Effector memory CD8-positive, alpha-beta T cell (primary cell): ENCODE measurements at places on chromosomes 6 and 20.
A peak's percentile ranks its signal among the peaks of the same experiment; 100 is the strongest.

- DNase-seq = no peak
- H3K36me3 ChIP-seq = no peaks in the 10 kb centered on the region
- H3K27ac ChIP-seq = no peak overlapping the region
- no peaks in the 10 kb centered on the region for H3K4me1 ChIP-seq
- H3K4me3 ChIP-seq = no peak overlapping the region
Observed at GRCh38 chr20:12028771-12029170, 111.1 kb downstream of the BTBD3 start.

DNA sequence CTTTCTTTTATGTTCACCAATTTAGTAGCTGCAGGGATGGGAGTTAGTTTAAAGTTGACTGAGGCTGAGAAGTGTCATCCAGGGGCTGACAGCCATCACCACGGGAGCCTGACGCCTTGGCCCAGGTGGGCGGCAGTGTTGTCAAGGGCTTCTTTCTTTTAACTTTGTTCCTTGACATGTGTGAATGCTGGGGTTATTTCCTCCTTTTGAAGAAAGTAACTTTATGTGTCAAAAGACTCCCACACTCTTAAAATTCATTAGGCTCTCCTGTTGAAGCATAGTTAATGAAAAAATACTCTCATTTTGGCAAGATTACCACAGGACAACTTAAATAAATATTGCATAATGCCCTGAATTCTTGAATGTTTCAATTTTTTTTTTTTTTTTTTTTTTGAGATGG, 50.0 kb downstream of the SASH1 start:
- H3K4me1 ChIP-seq = no peaks in the 10 kb centered on the region
- H3K4me3 ChIP-seq = no peak overlapping the region
- no peak for DNase-seq
- H3K27ac ChIP-seq = no peak overlapping the region
- H3K36me3 ChIP-seq = no peaks in the 10 kb centered on the region
- H3K27me3 ChIP-seq = peaks cover 23% of the 10 kb centered on the region

DNA sequence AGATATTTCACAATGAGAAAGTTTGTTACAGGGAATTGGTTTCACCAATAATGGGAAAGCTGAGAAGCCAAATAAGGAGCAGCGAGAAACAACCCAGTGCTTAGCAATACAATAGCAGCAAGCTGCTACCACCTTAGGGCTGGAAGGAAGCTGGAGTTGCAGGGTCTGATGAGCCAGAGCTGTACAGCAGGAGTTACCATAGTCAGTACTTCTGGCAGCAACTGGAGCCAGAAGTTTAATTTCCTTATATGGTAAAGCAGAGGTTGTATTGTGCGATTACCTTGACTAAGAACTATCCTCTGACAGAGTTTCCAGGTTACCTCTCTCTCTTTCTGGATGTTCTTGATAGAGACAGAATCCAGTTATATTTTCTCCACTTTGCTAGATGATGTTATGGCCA, 137.1 kb upstream of the OLIG3 start:
- H3K27ac ChIP-seq = no peak overlapping the region
- no peak for DNase-seq
- no peak overlapping the region for H3K4me3 ChIP-seq

- no peak for DNase-seq
- no peak overlapping the region for H3K4me3 ChIP-seq
- no peaks in the 10 kb centered on the region for H3K36me3 ChIP-seq
- H3K4me1 ChIP-seq = no peaks in the 10 kb centered on the region
- H3K27me3 ChIP-seq = no peaks in the 10 kb centered on the region
- no peak overlapping the region for H3K27ac ChIP-seq
Observed at GRCh38 chr6:115613488-115613887, 447.2 kb downstream of the FRK start.

GRCh38 chr6:144602523-144603180, 317.5 kb downstream of the UTRN start:
- no peak overlapping the region for H3K27ac ChIP-seq
- H3K4me1 ChIP-seq = peaks cover 26% of the 10 kb centered on the region
- no peak for DNase-seq
- H3K36me3 ChIP-seq = peaks cover 5% of the 10 kb centered on the region

DNA sequence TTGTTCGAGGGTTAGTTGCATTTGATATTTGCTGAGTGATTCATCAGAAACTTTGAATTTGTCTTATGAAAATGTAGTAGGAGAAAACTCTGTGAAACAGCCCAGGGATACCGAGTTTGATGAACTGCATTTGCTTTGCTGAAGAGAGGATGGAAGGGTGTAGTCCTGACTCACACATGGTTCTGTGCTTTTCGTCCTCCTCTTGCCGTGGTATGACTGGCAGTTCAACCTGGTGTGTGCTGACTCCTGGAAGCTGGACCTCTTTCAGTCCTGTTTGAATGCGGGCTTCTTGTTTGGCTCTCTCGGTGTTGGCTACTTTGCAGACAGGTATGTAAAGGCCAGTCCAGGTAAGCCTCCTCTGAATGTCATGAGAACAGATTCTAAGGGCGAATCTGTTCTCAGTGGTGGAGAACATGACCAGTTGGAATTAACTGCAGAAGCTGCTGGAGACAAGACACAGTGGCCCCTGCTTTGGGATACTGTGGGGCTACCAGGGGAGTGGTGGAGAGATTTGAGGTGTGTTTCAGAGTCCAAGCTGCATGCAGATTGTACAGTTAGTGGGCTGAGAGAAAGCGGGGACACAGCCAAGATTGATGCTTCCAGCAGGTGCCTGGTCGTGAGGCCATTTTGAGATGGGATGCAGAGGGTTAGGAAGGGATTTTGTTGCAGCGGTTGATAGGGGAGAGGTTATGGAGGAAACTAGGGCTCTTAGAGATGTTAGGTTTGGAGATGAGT, 8.4 kb downstream of the SLC22A1 start:
- no peak overlapping the region for H3K4me3 ChIP-seq
- no peak overlapping the region for H3K27ac ChIP-seq
- no peaks in the 10 kb centered on the region for H3K36me3 ChIP-seq
- no peaks in the 10 kb centered on the region for H3K27me3 ChIP-seq

- no peaks in the 10 kb centered on the region for H3K27me3 ChIP-seq
- no peak for DNase-seq
- H3K4me1 ChIP-seq = peaks cover 6% of the 10 kb centered on the region
- H3K4me3 ChIP-seq = no peak overlapping the region
- H3K27ac ChIP-seq = no peak overlapping the region
- H3K36me3 ChIP-seq = no peaks in the 10 kb centered on the region
Observed at GRCh38 chr20:44601236-44601671, 18.9 kb downstream of the PKIG start.

GRCh38 chr6:5007531-5007930, 3.7 kb upstream of the RPP40 start:
- no peak overlapping the region for H3K27ac ChIP-seq
- peaks cover 9% of the 10 kb centered on the region for H3K27me3 ChIP-seq
- DNase-seq = no peak
- H3K36me3 ChIP-seq = peaks cover 4% of the 10 kb centered on the region
- H3K4me1 ChIP-seq = peaks cover 8% of the 10 kb centered on the region

- peak overlapping the region; percentile 54 for H3K27ac ChIP-seq
- no peaks in the 10 kb centered on the region for H3K36me3 ChIP-seq
- no peak for DNase-seq
- H3K4me3 ChIP-seq = peak overlapping the region; percentile 79
- no peaks in the 10 kb centered on the region for H3K27me3 ChIP-seq
Observed at GRCh38 chr6:37005827-37006567, 542 bp downstream of the FGD2 start.

DNA sequence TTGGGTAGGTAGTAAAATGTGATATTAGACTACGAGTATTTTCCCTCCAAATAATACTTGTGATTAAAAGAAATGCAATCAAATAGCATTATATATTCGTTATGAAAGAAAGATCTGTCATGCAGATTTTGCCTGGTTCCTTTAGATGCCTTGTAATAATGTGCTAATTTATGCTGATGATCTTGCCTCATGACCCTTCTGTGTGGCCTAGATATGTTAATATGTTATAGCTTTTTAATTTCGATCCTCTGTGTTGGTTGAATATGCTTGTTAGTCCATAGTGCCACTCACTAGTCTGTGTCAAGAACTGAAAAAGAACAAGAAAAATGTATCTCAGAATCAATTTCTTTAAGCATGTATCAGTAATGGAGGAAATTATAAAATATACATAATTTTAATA, 31.9 kb downstream of the CDKAL1 start:
- peaks cover 5% of the 10 kb centered on the region for H3K36me3 ChIP-seq
- peaks cover 4% of the 10 kb centered on the region for H3K4me1 ChIP-seq
- H3K27me3 ChIP-seq = no peaks in the 10 kb centered on the region
- H3K4me3 ChIP-seq = no peak overlapping the region

DNA sequence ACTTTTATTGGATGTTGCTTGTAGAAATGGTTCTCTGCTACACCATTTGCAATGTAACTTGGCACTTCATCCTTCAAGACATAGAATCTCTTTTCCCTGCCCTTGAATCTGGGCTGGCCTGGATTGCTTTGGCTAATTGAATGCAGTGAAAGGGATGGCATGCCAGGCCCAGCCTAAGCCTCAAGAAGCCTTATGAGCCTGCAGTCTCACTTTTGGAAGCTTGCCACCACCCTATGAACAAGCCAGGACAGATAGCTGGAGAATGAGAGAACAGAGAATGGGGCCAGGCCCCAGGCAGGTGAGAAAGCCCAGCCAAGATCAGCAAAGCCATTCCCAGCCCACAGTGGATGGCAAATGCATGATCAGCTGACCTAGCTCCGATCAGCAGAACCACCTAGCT, 350.7 kb upstream of the RNF24 start:
- peaks cover 8% of the 10 kb centered on the region for H3K4me1 ChIP-seq
- no peak for DNase-seq
- H3K27me3 ChIP-seq = peaks cover 12% of the 10 kb centered on the region
- H3K27ac ChIP-seq = no peak overlapping the region

GRCh38 chr6:20497216-20498040, 36.8 kb upstream of the CDKAL1 start:
- no peaks in the 10 kb centered on the region for H3K27me3 ChIP-seq
- H3K4me1 ChIP-seq = no peaks in the 10 kb centered on the region
- no peak overlapping the region for H3K4me3 ChIP-seq
- H3K36me3 ChIP-seq = no peaks in the 10 kb centered on the region
- no peak for DNase-seq
- no peak overlapping the region for H3K27ac ChIP-seq
